Right ventricle myocardium inferior (tissue), 1 donor: ENCODE measurements at places on chromosomes 3 and 15. TPM values are rescaled to one million over a fixed set of nuclear protein-coding genes. Genes with fewer than 3 reads are reported as not detected.

The CIDEC gene
- 6.7 TPM for total RNA-seq

The CD86 gene
- total RNA-seq: 4.2 TPM

The SUCLG2 gene
- 99.2 TPM for total RNA-seq

The GOLGA8M gene
- total RNA-seq: 2.6 TPM

The OR5K2 gene
- not detected for total RNA-seq

The CCR4 gene
- 0.08 TPM for total RNA-seq

The PML gene
- 22.3 TPM for total RNA-seq

The BUB1B gene
- total RNA-seq: 2.4 TPM

The TM2D3 gene
- 49.9 TPM for total RNA-seq

The GP9 gene
- not detected for total RNA-seq

The ALAS1 gene
- total RNA-seq: 186 TPM

The XYLB gene
- 0.57 TPM for total RNA-seq

The NOX5 gene
- not detected for total RNA-seq

The CHCHD4 gene
- total RNA-seq: 31.4 TPM

The MOBP gene
- total RNA-seq: not detected

The MYH15 gene
- total RNA-seq: 0.19 TPM

The TEX55 gene
- not detected for total RNA-seq

The OCA2 gene
- total RNA-seq: not detected

The TYRO3 gene
- 5.6 TPM for total RNA-seq

The WDR72 gene
- not detected for total RNA-seq

The SUSD5 gene
- 2.8 TPM for total RNA-seq

The NLGN1 gene
- total RNA-seq: 8.0 TPM

The PLS1 gene
- 2.5 TPM for total RNA-seq

The IMPG2 gene
- 0.14 TPM for total RNA-seq

The SLTM gene
- 49.2 TPM for total RNA-seq

The DISP2 gene
- total RNA-seq: 3.9 TPM

The DUOX1 gene
- 1.0 TPM for total RNA-seq

The MCTP2 gene
- total RNA-seq: 1.2 TPM

The SLMAP gene
- 294 TPM for total RNA-seq
